ENCODE measurements at places on chromosomes 3 and 15.

GRCh38 chr3:100957261-100957986 lies 35.8 kb downstream of the ABI3BP start:
- DNase-seq = peak; percentile 45

DNA sequence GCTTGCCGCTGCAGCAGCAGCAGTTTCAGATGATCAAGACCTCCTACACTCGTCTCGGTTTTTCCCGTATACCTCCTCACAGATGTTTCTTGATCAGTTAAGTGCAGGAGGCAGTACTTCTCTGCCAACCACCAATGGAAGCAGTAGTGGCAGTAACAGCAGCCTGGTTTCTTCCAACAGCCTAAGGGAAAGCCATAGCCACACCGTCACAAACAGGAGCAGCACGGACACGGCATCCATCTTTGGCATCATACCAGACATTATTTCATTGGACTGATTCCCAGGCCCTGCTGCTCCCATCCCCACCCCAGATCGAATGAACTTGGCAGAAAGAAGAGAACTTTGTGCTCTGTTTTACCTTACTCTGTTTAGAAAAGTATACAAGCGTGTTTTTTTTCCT lies 17.6 kb downstream of the CALML4 start:
- DNase-seq = peak; percentile 46

DNA sequence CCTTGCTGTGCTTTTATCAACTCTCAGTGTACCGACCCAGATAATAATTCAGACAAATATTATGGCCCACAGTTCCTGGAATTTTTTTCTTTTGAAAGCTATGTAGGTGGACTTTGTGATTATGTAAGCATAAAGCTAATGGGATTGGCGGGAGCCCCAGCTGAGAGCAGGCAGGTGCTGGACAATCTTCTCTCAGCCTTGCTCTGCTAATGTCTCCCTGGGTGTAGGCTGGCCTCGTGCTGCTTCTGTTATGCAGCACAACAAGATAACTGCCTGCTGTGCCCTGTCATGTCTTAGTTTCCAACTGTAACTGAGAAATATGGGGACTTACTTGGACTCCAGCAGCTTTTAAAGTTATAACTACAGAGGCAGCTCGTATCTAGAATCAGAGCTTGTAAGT lies 415.0 kb downstream of the PDCD6IP start:
- no peak for DNase-seq

- DNase-seq = no peak
Observed at GRCh38 chr3:20141851-20142250, 44.2 kb downstream of the SGO1 start.

GRCh38 chr3:122003606-122004005 lies 18.4 kb downstream of the ILDR1 start:
- no peak for DNase-seq

DNA sequence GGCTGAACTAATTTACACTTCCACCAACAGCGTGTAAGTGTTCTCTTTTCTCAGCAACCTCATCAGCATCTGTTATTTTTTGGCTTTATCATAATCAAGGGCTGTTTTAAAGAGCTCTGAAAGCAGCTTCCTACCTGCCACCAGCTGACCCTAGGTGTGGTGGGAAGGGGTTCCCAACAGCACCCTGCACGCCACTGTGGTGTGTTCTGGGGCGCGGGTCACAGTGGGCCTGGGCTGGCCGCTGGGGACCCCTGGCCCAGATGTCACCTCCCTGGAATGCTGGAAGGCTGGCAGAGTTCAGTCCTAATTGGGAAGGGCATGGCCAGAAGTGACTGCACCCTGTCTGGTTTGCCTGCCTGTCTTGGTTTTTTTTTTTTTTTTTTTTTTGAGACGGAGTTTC lies 82.2 kb downstream of the ASB7 start:
- no peak for DNase-seq

- no peak for DNase-seq
Observed at GRCh38 chr3:63232764-63233396, 45.2 kb upstream of the SYNPR start.

Measured in GM04504 (cell line).